ENCODE measurements at places on chromosomes 2 and 18. TPM values are rescaled to one million over a fixed set of nuclear protein-coding genes. Genes with fewer than 3 reads are reported as not detected.

GRCh38 chr2:204180649-204181048 lies 244.1 kb downstream of the ICOS start:
- peak; percentile 75 for DNase-seq

GRCh38 chr18:30527226-30527625 lies 515.3 kb downstream of the DSC3 start:
- DNase-seq, result no peak

DNA sequence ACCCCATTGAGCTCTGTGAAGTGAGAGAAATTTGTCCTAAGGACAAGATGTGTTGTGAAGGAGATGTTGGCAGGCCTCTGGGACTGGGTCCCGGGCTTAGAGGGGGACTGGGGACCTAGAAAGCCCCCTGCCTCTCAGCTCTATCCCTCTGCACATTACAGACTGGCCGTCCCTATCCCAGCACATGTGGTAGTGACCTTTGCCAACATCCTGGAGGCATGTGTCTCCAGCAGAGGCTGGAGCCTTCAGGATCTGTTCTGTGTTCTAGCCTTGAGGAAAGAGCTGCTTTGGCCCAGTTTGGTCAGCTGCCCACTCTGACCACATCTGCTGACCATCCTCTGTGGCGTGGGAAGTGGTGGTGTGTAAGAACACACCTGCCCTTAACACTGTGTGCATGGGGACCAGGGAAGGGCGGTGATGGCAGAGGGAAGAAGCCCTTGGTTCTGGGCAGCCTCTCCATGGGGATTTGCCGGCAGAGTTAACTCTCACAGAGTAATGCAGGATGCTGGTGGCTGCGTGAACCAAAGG lies 33.4 kb downstream of the NCK2 start:
- DNase-seq, result no peak

DNA sequence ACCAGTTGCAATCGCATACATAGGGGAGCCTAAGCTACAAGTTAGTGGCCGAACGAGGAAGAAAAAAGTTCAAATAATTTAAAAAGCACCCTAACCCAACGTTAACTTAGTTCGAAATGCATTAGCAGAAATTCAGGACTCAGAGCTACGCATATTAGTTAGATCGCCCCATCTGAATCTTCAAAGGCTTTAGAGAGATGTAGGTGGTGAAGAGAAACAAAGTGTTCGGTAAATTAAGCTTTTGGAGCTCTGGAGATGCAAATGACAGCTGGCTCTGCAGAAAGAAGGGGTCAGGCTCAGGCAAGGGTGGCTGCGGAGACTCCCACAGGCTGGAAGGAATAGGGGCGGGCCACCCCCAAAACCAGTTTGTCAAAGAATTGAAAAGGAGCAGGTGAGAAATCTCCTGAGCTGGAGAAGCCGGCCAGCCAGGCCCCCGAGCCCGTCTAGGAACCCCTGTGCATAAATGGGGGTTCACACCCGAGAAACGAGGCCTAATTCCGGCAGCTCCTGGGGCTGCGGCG lies 621 bp downstream of the TXNL1 start:
- peak; percentile 14 for DNase-seq

GRCh38 chr2:58378152-58378551 lies 137.0 kb upstream of the FANCL start:
- DNase-seq, result no peak

- peak; percentile 32 for DNase-seq
Measured at GRCh38 chr2:117771969-117772630, 42.4 kb upstream of the DDX18 start.

DNA sequence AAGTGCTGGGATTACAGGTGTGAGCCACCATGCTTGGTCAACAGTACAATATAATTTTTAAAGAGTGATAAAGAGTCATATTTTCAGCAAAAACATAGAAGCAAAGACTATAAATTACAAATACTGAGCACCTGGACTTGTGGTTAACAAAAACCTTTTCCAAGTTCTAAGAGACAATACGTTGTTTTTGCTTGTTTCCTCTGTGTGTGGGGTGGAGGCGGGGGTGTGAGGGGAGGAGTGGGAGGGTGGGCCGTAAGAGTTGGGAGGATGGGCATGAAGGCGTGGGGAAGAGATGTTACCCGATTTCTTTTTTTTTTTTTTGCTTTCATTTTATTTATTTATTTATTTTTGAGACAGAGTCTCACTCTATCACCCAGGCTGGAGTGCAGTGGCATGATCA lies 78.0 kb upstream of the WIPF1 start:
- DNase-seq, result no peak

Gene PLCD4
- 0.40 TPM for total RNA-seq

- DNase-seq, result no peak
Measured at GRCh38 chr2:202577250-202578183, 57.3 kb upstream of the FAM117B start.

Gene PRKCE
- 23.6 TPM for total RNA-seq

- no peak for DNase-seq
Measured at GRCh38 chr2:120094795-120095194, 81.9 kb downstream of the EPB41L5 start.

Gene G6PC2
- total RNA-seq, result not detected

Gene VIT
- total RNA-seq, result 0.22 TPM

- peak; percentile 4 for DNase-seq
Measured at GRCh38 chr2:175855794-175856453, 146.1 kb downstream of the LNPK start.

GRCh38 chr2:63544017-63544627 lies 44.2 kb downstream of the WDPCP start:
- DNase-seq, result peak; percentile 37

GRCh38 chr2:70089220-70089982 lies 2.1 kb downstream of the PCBP1 start:
- peak; percentile 41 for DNase-seq

DNA sequence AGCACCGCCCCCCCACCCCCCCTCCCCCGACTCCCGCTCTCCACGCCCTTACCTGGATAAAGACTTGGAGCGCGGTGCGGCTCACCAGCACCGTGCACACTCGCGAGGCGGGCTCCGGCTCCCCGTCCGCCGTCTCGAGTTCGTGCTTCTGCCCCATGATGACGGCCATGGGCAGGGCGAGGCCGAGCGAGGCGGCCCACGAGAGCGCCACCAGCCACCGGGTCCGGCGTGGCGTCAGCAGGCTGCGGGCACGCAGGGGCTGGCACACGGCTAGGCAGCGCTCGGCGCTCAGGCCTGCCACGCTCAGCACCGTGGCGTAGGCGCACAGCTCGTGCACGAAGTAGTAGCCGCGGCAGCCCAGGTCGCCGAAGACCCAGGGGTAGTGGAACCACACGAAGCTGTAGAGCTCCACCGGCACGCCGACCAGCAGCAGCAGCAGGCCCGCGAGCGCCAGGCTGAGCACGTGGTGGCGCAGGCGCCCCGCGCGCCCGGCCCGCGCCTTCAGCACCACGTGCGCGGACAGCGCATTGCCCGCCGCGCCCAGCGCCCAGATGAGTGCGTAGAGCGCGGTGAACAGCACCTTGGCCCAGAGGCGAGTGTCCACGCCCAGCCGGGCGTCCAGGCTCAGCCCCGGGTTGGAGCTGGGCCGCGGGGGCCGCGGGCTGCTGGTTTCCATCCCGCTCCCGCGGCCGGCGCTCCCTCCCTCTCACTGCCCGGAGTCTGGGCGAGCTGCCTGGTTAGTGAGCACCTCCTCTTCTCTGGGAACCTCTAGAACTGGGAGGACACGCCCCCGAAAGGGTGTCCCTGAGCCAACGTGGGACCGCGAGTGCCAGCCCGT lies at the start of gene NTSR2:
TSS of gene NTSR2 (minus strand) at position 742 of the 838 bp plus-strand sequence. CDS start at position 676, 66 bp downstream.
- peak; percentile 64 for DNase-seq

Gene KCNS3
- total RNA-seq, result 0.65 TPM

DNA sequence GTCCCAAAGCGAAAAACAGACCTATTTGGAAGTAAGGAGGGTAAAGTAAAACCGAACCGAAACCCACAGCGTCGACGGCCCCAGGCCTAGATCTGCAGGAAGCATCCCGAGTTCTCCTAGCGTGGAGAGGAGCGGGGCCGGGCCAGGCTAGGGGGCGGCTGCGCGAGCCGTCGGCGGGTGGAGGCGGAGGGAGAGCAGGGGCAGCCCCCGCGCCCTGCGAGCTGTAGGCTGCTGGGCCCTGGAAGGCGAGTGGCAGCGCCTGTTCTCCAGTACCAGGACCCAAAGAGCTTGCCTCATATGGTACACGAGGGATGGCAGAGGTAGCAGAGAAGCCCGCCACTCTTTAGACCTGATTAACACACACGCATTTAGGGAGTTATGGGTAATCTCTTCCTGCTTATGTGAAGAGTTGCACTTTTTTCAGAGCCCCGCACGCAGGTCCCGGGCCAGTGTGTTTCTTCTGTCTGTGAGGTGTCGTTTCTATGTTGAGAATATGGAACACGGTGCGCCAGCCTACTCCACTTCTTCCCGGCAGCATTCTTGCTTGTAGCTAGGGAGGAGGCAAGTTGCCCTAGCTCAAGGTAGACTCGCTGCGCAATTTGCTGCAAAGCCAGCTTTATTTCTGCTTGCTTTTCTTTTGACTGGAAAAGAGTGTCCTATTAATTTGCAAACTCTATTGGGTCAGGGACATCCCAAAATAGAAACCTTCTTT lies 71.1 kb downstream of the ARHGEF33 start:
- DNase-seq, result no peak

DNA sequence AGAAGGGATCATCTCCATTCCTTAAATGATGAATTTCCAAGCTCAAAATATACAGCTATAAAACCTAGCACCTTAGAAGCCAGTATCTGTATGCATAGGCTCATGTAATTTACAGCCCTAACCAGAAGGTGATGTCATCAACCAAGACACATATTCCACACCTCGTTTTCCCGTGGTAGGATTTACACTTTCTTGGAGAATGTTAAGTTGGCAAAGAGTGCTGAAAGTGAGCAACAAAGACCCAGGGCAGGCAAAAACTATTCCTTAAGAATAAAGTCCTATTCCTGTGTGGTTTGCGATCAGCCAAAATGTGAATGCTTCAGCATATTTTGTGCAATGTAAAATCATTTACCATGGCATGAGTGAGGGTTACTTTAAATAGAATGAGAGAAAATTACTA lies 247.1 kb downstream of the OSR1 start:
- no peak for DNase-seq

DNA sequence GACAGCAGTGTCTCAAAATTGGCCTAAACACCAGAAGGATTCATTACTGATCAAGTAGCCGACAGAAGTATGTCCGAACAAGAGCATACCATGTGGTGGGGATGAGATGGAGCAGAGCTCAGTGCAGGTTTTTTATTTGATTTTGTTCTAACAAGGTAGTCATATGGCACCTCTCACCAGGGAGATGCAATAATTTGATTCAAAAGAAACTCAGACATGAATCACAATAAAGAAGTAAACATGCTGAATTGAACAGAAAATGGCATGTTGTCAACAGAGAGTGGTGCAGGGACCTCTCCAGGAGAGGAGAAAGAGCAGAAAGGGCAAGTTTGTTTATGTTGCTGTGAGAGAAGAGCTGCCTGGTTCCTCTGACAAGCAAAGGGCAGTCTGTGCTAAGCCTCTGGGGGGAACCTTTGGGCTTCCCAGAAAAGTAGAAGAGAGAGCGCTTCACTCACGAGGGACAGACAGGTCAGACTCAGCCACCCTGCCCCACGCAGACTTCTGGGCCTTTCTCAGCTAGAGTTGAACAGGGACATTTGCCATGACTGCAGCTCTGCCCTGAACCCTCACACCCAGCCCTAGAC lies 351.3 kb upstream of the RAB12 start:
- DNase-seq, result no peak

DNA sequence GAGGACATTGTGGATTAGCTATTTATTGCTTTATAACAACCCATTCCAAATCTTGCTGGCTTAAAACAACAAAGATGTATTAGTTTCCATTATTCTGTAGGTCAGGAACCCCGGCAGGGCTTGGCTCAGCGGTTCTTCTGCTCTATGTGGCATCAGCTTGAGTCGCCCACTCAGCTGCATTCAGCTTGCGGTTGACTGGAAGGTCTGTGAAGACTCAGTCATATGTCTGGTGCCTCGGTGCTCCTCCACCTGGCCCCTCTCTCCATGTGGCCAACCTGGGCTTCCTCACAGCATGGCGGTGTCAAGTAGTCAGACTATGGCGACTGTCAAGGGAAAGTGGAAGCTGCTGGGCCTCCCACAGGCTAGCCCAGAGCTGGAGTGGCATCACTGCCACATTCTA lies 48.6 kb downstream of the EMILIN2 start:
- DNase-seq, result no peak

- peak; percentile 3 for DNase-seq
Measured at GRCh38 chr2:136582628-136583205, 182.6 kb upstream of the THSD7B start.

GRCh38 chr2:111923276-111923804 lies 24.9 kb downstream of the MERTK start:
- DNase-seq, result no peak

- DNase-seq, result no peak
Measured at GRCh38 chr2:177281400-177282180, 17.1 kb upstream of the NFE2L2 start.

DNA sequence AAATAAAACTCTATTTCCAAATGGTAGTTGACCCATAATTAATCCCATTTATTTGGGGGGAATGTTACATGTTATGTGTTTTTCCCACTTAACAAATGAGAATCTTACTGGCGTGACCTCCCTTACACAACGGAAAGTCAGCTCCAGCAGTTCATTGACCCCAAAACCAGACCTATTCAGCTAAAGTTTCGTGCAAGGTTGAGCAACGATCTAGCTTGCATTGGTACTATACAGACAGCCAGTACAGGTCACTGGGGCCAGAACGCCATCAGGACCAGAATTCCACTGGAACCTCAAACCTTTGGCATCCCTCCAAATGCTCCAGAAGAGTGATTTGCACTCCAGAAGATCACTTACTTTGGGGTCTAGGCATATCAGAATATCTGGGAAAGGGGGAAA lies 6.8 kb upstream of the CTAGE1 start:
- no peak for DNase-seq

Gene SPATA3
- total RNA-seq, result not detected

Gene ADAM23
- 0.60 TPM for total RNA-seq

DNA sequence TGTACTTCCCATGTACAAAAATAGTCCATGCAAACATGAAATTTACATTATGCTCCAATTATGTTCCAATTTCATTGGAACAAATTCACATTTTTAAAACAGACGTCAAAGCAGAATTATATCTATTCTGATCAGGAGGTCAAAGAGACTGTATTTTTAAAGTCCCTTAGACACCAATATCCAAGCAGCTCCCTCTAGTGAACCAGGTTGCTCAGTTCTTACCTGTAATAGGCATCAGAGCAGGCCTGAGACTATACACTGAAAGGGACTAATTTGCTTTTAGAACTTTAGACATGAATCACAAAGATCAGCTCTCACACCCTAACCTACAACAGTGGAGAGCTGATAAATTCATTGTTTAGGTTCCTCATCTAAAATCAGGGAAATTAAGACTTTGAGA lies 273.9 kb downstream of the MBD2 start:
- DNase-seq, result no peak

DNA sequence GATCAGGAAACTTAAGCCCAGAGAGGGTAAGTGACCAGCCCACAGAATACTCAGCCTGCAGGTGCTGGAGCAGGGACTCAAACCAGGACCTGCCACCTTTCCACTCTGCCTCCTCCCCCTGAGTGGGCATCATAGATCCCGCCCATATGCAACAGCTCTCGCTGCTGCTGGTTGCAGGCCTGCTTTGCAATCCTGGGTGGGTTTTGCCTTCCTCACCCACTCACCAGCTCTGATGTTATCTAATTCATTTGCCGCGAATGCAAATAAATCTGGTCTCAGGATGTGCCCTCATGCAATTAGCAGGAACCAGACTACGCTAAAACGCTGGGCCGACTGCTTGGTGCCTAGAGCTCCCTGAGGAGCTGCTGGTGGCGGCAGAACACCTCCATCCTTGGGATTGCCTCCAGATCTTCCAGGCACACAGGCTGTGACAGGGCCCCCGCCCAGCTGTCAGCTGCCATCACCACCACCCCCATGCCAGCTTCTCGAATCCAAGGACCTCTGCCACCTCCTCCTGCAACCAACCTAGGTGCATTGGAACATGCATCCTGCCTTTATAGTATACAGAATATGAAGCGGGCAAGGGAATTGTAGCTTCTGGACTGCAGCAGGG lies 28.8 kb downstream of the CNGA3 start:
- no peak for DNase-seq
